ENCODE measurements at places on chromosomes 12 and 14.

GRCh38 chr12:122992386-122992785 lies 11.9 kb downstream of the ARL6IP4 start:
- DNase-seq = no peak

DNA sequence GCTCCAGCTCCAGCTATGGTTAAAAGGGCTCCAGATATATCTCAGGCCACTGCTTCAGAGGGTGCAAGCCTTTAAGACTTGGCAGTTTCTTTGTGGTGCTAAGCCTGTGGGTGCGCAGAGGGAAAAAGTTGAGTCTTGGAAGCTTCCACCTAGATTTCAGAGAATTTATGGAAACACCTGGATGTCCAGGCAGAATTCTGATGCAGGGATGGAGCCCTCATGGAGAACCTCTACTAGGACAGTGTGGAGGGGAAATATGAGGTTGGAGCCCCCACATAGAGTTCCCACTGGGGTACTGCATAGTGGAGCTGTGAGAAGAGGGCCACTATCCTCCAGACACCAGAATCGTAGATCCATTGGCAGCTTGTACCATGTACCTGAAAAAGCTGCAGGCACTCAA lies 69.9 kb downstream of the SDR9C7 start:
- no peak for DNase-seq

DNA sequence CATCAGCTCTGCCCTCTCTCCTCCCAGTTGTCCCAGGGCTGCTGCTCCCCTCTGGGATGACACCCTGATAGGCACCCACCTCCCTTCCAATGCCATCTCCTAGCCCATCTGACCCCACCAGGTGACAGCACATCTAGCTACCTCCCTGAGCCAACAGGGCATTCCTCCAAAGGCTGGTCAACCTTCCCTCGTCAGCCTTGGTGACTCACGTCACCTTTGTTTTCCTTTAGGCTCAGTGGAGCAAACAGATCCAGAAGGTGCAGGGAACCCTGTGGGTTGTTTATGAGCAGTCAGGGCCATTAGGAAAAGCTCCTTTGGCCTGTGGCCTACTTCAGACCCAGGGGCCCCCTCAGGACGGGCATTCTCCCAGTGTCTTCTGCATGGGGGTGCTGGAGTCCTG lies 32.4 kb downstream of the PIGH start:
- no peak for DNase-seq

DNA sequence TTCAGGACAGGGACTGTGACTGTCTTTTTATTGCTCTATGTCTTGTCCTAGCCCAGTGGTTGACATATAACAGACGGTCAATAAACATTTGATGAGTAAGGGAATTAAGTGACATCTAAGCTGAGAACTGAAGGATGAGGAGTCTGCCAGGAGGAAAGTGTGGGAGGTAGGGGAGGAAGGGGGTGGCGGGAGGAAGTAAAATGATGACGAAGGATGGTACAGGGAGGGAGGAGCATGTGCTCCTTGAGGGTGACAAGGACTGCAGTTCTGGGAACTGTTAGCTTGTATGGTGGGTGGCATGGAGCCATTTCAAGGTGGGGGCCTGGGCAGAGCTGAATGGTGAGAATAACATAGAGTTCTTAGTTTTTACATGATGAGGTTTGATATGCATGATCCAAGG lies 64.4 kb downstream of the RGS6 start:
- DNase-seq = no peak

GRCh38 chr12:27344760-27345159 lies 12.1 kb downstream of the BMAL2 start:
- no peak for DNase-seq

DNA sequence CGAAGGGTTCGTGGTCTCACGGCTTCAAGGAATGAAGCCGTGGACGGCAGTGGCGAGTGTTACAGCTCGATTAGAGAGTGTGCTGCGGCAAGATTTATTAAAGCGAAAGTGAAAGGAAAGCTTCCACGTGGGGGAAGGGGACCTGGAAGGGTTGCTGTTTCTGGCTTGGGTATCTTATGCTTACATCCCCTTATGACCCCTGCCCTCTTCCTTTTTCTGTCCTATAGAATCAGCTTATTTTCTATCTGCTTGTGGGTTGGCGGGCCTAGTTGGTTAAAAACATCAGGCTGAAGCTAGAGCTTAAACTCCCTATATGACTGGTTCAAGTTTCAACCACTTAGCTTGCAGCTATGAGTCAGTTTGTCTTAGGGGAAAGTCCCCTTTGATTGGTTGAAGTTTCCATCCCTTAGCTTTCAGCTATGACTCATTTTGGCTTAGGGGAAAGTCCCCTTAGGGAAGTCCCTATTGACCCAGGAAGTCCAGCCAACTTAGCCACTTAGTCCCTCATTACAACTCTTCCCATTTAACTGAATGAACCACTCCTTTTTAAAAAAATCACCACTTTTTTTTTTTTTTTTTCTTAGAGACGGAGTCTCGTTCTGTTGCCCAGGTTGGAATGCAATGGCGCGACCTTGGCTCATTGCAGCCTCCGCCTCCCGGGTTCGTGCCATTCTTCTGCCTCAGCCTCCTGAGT lies 1494.7 kb upstream of the TMEM132C start:
- no peak for DNase-seq

DNA sequence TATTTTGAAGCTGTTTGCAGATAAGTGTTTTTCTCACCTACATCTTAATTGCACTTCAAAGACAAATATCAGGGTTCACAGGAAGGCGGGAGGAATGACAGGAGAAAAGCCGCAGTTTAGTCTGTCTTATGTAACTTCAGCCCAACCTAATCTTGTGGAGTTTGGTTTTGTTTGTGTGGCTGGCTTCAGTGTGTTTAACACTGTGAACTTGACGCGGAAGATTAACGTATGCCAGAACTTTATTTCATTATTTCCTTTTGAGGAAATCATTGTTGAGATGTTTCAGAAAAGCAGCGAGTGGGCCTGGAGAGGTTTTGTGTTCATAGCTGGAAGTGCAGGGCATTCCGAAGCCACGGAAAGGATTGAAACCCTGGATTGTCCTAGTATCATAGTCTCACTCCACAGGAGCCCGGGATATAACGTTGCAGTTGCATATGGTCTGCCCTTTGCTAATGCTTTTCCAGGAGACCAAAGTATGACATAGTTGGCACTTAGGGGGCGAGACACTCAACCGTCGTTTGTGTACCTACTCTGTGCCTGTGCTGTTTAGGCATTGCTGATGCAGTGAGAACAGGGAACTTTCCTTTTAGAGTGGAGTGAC lies 2.0 kb downstream of the PELI2 start:
- no peak for DNase-seq

DNA sequence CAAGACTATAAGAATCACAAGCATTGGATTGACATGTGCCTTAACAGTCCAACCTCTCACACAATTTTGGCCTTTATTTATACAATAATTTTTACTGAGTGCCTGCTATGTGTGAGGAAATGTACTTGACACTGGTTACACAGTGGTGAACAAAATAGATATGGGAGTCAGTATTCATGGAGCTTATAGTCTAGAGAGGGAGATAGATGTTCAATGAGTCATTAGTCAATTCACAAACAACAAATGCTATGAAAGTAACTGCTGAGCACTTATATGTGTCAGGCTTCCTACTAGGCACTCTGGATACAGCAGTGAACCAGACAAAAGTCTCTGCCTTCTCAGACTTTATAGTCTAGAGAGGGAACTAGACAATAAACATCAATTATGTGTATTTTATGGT lies 3.7 kb downstream of the CFAP54 start:
- no peak for DNase-seq

- DNase-seq = no peak
Observed at GRCh38 chr12:108570743-108571608, 8.6 kb downstream of the ISCU start.

- DNase-seq = no peak
Observed at GRCh38 chr14:63565448-63565847, 22.3 kb upstream of the PPP2R5E start.

- no peak for DNase-seq
Observed at GRCh38 chr12:55718624-55719275, 1.4 kb upstream of the RDH5 start.

GRCh38 chr12:1719139-1719538 lies 28.3 kb downstream of the ADIPOR2 start:
- DNase-seq = no peak

DNA sequence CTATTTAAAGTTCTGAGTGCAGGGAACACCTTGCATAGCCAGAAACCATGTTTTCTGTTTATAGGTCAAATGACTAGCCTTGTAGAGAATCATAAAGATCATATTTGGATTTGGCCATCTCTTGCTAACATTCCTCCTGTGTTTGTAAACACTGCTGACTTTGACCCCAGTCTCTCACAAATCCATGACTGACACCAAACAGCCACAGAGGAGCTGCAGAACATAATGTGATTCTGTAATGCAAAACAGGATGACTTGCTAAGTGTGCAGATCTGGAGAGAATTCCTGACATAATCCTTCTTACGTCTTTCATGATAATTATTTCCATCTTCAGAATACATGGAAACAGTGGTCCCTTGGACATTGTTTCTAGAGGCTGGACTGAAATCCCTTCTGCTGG lies 211.8 kb downstream of the BMP4 start:
- no peak for DNase-seq

DNA sequence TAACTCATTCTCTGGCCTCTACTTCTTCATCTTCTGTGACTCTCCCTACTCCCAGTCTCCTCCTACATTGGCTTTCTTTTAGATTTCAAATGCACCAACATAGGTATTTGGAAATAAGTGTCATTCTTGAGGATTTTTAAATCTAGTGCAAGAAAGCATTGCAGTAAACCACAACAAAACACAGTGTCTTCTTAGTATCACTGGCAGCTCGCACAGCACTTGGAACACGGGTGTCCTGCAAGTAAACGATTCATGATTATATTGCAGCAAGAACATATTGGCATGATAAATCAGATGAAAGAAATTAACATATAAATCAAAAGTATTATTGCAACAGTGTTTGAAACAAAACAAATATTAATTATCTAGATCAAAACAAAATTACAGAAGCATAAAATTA lies 45.6 kb downstream of the MAGOHB start:
- no peak for DNase-seq

GRCh38 chr12:96208801-96209549 lies 14.8 kb downstream of the ELK3 start:
- DNase-seq = no peak

- DNase-seq = no peak
Observed at GRCh38 chr14:36646664-36647416, 14.8 kb upstream of the PAX9 start.

DNA sequence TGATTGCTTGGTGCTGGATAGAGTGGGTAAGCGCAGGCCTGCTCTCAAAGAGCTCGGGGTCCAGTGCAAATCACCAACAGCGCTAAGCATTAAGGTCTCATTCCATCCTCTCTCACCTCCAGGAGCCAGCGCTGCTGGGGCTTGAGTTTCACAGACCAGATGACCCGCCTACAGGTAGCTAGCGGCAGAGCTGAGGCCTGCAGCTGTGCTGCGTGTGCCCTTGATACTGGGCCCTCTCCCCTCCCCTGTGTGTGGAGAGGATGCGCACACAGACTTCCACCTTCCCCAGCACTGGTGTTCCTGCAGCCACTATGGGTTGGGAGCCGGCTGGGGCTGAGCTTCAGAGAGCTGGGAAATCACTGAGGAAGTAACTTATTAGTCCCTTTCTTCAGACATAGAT lies 149.9 kb downstream of the CALM1 start:
- DNase-seq = no peak

GRCh38 chr14:70785556-70785955 lies 23.8 kb downstream of the MAP3K9 start:
- DNase-seq = no peak

GRCh38 chr12:130746546-130746945 lies 30.4 kb upstream of the RIMBP2 start:
- DNase-seq = no peak

DNA sequence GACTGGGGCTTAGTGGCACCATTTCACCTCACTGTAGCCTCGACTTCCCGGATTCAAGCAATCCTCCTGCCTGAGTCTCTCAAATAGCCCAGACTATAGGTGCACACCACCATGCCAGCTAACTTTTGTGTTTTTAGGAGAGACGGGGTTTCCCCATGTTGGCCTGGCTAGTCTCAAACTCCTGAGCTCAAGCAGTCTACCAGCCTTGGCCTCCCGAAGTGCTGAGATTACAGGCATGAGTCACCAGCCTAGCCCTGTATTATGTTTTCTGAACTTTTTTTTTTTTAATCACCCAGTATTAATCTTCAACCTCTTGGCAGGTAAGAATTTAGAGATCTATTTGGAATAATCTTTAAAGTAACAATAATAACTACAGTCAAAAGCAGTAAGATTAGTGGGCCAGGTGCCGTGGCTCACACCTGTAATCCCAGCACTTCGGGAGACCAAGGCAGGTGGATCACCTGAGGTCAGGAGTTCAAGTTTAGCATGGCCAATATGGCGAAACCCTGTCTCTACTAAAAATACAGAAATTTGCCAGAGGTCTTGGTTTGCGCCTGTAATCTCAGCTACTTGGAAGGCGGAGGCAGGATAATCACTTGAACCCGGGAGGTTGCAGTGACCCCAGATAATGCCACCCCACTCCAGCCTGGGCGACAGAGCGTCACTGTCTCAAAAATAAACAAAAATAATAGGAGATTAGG lies 8.6 kb downstream of the NANOG start:
- DNase-seq = no peak

GRCh38 chr14:77158175-77158881 lies 16.7 kb upstream of the ZDHHC22 start:
- no peak for DNase-seq

- DNase-seq = no peak
Observed at GRCh38 chr14:101315802-101316296, 245.4 kb upstream of the DIO3 start.

DNA sequence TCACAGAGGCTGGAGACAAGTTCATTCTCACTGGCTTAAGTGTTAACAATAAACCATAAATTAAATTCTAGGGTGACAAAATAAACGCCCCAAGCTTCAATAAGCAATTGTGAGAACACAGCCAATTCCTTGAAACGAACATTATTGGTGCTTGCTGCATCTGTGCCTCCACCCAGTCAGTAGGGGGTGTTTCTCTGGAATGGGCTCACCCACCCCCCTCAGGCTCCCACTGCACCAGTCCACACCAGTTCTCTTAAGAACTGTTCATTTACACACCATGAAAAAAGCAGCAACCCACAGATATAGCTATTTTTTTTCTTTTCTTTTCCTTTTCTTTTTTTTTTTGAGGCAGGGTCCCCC lies 34.7 kb downstream of the CDC42BPB start:
- no peak for DNase-seq

DNA sequence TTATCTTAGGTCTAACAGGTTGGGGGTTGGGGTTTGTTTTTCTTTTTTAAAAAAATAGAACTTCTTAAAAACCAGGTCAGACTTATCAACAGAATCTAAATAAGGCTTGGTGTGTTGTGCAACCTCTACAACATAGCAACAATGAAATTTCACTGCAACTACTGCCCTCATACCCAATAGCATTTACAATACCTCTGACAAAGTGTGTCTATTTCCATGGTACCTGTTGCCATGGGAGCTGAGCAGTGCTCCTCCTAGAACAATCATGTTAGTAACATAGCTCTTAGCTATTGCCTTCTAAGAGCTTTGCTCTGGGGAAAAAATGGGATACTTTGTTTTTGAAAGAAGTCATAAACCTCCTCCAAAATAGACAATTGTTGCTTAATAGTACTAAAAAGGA lies 103.3 kb upstream of the CCDC175 start:
- no peak for DNase-seq

- no peak for DNase-seq
Observed at GRCh38 chr12:2402073-2402579, 349.3 kb downstream of the CACNA1C start.

All from stimulated activated CD8-positive, alpha-beta memory T cell treated with anti-CD3 and anti-CD28 coated beads, Interleukin-4, amount 100 ng/mL, for 1 hour (primary cell).